HL-60 (cell line): ENCODE measurements at places on chromosomes 1 and 21.

DNA sequence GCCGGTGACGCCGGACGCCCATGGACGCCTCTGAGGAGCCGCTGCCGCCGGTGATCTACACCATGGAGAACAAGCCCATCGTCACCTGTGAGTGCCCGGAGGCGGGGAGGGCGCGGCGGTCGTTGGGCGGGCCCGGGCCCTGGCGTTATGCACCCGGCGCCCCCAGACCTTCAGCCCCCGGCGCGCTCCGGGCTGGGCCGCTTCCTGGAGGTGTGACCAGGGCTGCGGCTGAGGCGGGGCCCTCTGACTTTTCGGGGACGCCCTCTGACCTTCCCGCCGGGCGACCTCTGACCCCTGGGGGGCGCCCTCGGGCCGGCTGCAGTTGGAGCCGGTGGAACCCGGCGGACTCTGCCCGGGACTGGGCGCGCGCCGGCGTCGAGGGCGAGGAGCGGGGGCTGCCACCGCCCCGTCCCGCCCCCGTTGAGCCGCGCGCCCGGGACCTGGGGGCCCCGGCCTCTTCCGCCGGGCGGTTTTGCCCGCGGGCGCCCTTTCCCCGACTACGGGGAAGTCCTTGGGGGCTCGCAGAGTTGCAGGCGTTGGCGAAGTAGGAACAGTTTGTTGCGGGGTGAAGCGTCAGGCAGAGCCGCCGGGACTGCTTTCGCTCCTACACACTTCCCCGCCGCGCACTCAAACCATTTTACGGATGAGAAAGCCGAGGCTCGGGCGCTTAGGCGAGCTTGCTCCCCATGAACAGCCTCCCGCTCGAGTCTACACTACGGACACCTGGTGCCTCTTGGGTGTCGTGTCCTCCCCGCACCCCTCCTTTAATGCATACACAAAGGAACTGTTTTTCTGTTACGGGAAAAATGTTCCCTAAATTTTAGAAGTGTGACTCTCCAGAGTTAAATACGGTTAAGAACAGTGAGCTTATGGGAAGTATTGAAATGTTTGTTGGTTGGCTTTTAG, 618 bp downstream of the TRAPPC10 start:
- DNase-seq = peak; percentile 76

GRCh38 chr1:40980068-40980452, 564 bp downstream of the CTPS1 start:
- no peak for DNase-seq

DNA sequence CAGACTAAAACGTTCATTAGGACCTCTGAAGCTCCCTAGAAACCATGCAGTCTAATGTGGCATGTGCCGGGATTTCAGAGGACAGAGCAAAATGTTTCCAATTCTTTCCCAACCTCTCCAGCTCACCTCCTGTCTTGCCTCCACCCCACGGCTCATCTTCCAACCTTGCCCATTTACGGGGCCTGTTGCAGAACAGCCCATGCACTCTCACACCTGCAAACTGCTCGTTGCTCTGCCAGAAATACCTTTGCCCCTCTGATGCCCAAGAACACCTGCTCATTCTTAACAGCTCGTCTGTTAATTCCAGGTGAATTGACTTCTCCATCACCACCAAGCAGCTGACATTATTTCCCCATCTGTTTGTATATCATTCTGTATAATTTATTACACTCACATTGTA, 53.9 kb upstream of the LBR start:
- no peak for DNase-seq

- no peak for DNase-seq
These were observed 123.0 kb upstream of the IGSF21 start for GRCh38 chr1:17984583-17984982.

DNA sequence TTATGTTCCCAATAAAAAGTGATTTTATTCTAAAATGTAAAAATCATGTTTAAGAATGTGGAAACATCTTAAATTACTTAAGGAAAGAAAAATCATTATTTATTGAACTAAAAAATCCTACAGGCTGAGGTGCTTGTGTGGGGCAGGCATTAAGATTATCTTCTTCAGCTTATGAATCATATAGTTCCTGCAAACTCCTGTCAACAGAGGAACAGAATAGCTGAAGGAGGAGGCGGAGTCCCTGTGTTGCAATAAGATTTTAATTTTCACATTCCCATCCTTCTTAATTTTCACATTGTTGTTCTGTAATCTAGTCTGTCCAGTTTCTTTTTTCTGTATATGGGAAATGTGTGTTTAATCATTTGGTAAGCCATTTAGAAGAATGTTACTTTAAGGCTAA, 20.6 kb upstream of the OLFML3 start:
- DNase-seq = no peak

DNA sequence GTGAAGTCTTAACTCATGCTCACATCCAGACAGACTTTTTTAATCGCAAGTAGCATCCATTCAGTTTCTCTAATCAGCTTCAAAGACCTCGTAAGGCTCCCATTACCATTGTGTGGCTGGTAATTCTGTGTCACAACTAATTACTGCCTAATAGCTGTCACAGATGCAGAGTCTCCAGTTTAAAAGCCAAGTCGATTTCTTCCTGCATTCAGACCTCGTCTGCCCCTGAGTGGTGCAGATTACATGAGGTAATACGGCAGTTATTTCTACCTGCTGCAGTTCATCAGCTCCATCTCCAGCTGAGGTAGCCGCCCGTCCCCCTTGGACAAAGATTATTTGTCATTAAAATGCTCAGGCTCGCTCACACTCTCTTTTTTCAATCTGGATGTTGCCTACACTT, 34.4 kb upstream of the OLIG2 start:
- no peak for DNase-seq

- DNase-seq = no peak
These were observed 10.2 kb upstream of the IFI16 start for GRCh38 chr1:158999316-159000069.

- DNase-seq = no peak
These were observed 43.3 kb downstream of the TP73 start for GRCh38 chr1:3695326-3696217.

- DNase-seq = no peak
These were observed 22.8 kb upstream of the GPX7 start for GRCh38 chr1:52579415-52579814.

DNA sequence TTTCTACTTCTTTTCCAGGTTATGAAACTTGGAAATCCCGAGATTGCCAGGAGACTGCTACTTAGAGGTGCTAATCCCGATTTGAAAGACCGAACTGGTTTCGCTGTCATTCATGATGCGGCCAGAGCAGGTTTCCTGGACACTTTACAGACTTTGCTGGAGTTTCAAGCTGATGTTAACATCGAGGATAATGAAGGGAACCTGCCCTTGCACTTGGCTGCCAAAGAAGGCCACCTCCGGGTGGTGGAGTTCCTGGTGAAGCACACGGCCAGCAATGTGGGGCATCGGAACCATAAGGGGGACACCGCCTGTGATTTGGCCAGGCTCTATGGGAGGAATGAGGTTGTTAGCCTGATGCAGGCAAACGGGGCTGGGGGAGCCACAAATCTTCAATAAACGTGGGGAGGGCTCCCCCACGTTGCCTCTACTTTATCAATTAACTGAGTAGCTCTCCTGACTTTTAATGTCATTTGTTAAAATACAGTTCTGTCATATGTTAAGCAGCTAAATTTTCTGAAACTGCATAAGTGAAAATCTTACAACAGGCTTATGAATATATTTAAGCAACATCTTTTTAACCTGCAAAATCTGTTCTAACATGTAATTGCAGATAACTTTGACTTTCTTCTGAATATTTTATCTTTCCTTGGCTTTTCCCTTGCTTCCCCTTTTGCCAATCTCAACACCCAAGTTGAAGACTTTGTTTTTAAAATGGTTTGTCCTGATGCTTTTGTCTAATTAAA, 4.0 kb downstream of the CDKN2C start:
- DNase-seq = no peak

DNA sequence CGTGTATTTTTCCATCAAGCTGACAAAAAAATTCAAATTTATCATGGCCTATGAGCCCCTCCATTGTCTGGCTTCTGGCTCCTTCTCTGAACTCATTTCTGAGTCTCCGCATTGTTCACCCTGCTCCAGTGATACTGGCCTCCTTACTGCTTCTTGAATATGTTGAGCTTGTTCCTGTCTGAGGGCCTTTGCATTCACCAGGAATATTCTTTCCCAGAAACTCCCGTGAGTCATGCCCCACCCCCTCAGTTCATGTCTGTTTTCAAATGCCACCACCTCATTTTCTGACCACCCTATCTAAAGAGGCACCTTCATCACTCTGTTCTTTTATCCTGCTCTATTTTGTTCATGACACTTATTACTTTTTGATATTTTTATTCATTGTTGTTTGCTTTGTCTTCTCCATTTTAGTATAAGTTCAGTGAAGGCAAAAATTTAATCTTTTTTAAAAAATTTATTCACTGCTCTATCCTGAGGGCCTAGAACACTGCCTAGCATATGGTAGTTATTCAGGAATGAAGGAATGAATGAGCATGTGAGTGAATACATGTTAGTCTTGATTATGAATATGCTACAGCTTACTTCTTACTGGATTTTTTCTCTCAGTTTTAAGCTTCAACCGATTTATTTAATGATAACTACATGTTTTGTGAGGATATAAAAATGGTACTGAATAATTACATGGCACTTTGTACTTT, 140.4 kb upstream of the C1orf105 start:
- no peak for DNase-seq

DNA sequence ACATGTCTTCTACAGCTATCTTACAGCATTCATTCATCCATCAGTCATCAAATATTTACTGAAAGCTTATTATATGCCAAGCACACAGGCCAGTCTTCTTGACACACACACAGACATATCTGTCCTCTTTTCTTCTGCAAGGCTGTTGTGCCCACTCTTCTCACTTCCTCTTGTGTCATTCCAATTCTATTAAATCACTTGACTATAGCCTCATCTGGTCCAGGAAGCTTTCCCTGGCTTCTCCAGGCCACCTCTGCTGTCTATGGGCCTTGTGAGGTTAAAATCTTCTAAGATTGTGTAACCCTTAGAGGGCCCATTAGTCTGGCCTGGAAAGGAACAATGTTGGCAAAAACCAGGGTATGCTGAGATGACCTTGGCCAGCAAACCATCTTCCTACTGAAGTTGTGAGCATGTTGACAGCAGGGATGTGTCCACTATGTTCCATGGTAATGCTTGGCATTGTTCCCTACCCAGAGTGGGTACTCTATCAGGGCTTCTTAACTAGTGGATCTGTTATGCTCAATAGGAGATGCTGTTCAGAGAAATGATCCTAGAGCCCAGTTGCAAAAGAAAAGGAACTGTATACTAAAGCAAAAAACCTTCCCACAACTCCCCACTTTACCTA, 5.3 kb downstream of the TRAF3IP3 start:
- no peak for DNase-seq

DNA sequence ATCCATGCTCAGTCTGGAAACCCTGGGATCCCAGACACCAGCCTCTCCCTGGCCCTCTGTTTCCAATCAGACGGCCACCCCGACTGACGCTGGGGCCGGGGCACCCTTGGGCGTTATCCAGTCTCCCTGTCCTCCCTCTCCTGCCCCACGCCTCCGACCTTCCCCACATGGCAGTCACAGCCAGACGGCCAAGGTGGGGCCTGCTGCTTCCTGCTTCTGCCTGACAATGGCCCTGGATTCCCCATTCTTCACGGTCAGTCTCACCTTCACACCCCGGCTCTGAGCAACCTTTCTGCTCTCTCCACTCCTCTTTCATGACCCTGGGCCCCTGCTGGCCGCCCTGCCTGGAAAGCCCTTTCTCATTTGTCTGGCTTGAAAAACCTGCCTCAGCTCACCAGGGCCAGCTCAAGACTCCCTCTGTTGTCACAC, 6.6 kb downstream of the GNG4 start:
- DNase-seq = no peak

DNA sequence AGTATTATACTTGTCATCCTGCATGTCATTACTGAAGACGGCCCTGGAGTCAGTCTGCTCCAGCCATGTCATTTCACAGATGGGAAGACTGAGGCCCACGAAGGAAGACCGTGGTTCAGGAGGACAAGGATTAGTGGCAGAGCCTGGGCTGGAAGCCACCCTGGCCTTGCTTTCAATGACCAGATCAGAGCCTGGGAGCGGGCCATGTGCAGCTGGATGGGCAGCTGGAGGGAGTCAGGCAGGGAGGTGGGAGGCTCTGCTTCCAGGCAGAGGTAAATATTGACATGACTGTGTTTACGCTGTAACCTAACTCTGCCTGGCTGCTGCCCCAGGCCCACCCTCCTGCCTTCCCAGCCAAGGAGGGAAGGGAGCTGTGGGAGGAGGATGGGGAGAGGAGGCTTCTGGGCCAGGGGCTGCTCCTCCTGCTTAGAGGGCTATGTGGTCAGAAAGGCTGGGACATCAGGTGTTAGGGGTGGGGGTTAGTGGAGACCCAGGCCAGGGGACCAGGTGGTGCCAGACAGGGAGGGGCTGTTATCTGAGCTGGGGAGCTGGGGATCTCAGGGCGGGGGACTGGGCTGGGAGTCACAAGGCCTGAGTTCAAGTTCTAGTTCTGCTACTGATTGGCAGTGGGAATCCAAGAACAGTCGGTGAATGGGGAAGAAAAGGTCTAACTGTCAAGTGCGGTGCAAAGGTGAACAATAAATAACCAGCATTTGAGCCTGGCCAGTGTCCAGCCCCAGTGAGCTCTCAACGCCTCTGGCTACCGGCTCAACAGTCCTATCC, 48.5 kb upstream of the ECE1 start:
- DNase-seq = no peak

DNA sequence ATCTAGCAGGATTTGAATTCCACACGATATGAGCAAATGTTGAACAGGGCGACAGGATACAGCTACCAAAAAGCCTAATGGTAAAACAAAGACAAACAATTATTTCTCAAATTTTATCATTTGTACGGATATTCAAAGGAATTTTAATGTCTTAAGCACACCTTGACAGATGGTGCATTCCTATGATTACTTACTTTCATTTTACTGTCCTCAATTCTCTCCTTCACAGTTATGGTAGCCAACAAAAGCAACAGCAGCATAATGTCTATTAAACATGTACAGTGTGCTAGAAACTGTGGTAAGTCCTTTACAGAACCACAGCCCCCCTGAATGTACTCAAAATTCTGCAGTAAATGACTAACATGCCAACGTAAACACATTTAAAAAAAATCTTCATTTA, 365.8 kb downstream of the SMYD3 start:
- DNase-seq = no peak

GRCh38 chr1:158730453-158730852, 9.9 kb upstream of the OR6K3 start:
- DNase-seq = no peak

- no peak for DNase-seq
These were observed 310.3 kb downstream of the SIPA1L2 start for GRCh38 chr1:232319518-232320210.

GRCh38 chr21:37206496-37206895, 60.6 kb downstream of the VPS26C start:
- DNase-seq = no peak
